ENCODE measurements at places on chromosomes 6 and 20. TPM values are rescaled to one million over a fixed set of nuclear protein-coding genes. Genes with fewer than 3 reads are reported as not detected.

POPDC3 gene
- 26.4 TPM for total RNA-seq

TMEM244 gene
- not detected for total RNA-seq

CST5 gene
- not detected for total RNA-seq

OR2J3 gene
- not detected for total RNA-seq

RHAG gene
- 0.07 TPM for total RNA-seq
